ENCODE measurements at places on chromosomes 5 and 9. TPM values are rescaled to one million over a fixed set of nuclear protein-coding genes. Genes with fewer than 3 reads are reported as not detected.

IFNA21 gene
- total RNA-seq = not detected

DNA sequence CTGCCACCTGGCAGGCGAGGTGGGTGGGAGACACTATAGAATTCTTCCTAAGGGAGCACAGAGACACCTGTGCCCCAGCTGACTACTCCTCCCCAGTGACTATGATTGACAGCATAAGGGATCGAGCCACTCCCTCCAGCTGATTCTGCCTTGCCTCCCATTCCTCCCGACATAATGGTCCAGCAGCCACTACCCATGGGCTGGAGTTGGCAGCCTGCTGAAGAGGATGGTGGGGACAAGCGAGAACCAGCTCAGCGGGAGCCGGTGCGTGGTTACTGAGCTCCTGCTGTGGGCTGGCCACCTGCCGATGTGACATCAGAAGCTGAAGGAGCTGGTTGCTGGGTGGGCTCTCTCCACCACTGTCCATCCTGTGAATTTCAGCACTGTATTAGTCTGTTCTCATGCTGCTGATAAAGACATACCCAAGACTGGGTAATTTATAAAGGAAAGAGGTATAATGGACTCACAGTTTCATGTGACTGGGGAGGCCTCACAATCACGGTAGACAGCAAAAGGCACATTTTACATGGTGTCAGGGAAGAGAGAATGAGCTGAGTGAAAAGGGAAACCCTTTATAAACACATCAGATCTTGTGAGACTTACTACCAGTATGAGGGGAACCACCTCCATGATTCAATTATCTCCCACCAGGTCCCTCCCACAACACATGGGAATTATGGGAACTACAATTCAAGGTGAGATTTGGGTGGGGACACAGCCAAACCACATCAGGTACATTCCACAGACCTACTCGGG is 12.1 kb upstream of the NCS1 start:
- no peak for DNase-seq

GRCh38 chr9:111389406-111389805 is 59.4 kb upstream of the OR2K2 start:
- no peak for DNase-seq

LIX1 gene
- not detected for total RNA-seq

DNA sequence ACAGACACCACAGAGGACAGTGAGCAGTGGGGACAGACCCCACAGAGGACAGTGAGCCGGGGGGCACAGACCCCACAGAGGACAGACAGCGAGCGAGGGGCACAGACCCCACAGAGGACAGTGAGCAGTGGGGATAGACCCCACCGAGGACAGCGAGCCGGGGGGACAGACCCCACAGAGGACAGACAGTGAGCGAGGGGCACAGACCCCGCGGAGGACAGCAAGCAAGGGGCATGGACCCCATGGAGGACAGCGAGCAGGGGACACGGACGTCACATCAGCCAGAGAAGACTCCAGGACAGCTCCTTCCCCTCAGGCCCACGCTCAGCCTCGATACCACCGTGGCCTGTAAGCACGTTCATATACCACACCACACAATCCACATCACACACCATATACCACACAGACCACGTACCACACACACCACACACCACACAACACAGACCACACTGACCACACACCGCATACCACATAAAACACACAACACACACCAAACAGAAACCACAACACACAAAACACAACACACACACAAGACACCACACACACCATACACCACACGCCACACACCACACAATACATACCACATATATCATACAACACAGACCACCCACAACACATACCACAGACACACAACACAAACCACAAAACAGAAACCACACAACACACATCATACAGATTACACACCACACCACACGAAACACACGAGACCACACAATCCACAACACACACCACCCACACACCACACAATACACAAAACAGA is 5.2 kb upstream of the ZDHHC11 start:
- DNase-seq = no peak

GRCh38 chr9:69293156-69293555 is 31.9 kb upstream of the ENTREP1 start:
- no peak for DNase-seq

- no peak for DNase-seq
These were observed 246.4 kb downstream of the SLIT3 start for GRCh38 chr5:169054506-169054905.

DNA sequence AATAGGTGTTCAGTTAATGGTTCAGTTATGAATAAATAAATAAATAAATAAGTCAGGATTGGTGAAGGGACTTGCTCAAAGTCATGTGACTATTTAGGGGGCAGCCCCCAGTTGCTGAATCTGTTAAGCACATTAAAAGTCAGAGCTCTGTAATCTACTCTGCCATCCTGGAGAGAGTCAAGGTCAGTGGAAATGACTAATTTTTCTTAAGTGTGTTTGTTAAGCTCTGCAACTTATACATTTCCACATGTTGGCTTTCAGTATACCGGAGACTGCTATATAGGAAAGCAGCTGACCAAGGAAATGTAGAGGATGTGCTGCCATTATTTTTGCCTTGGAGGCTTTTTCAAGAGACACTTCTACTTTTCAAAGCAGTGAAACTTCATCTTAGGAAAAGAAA is 57.9 kb downstream of the KIAA1958 start:
- no peak for DNase-seq

- no peak for DNase-seq
These were observed 16.0 kb downstream of the NR2F1 start for GRCh38 chr5:93599001-93599379.

DNA sequence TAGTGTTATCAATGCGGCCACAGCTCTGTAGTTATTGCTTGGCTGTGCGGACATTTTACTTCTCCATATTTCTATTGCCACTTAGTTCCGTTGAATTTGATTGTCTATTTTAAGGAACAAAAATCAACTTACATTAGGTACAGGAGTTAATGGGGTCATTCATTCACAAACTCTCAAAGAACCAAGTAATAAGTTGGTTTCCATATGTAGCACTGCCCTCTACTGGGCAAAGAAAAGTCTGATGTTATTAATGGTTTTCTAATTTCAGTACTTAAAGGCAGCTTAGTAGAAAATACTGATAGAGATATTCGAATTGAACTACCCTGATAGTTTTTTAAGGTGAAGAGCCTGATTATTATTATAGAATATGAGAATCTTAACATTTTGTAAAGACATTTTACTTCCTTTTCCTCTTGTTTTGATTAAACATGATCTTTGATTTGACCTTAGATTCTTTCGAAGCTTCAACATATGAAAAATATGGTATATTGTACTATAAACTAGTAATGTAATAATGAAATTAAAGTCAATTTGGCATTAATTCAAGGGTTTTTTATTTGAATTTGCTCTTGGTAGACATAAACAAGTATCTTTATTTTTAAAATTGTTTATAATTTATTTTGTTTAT is 119.5 kb upstream of the CTNND2 start:
- no peak for DNase-seq

DNA sequence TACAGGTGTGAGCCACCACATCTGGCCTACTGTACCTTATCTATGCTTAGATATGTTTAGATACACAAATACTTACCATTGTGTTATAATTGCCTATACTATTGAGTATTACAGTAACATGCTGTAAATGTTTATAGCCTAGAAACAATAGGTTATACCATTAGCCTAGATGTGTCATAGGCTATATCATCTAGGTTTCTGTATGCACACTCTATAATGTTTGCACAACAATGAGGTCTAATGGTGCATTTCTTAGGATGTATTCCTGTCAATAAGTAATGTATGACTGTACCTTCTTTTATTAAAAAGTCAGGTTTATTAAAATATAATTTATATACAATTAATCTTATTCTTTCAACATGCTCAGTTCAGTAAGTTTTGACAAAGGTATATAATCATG is 683.1 kb downstream of the LRRC70 start:
- DNase-seq = no peak

GRCh38 chr5:151667083-151667482 is 19.6 kb downstream of the SPARC start:
- no peak for DNase-seq

DNA sequence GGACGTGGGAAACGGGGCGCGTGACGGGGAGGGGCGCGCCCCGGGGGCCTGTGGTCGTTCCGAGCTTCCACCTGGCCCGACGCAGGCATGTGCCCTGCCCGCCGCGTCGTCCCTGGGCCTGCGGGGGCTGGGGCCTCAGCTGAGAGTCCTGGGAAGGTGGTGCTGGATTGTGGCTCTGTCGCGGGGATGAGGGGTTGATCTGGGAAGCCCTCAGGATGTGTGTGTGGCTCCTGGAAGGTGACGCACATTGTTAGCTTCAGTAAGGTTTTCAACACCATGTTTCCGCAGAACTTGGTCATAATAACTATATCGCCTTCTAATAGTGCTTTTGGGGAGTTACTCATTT is 589.1 kb downstream of the MTRR start:
- DNase-seq = no peak

DNA sequence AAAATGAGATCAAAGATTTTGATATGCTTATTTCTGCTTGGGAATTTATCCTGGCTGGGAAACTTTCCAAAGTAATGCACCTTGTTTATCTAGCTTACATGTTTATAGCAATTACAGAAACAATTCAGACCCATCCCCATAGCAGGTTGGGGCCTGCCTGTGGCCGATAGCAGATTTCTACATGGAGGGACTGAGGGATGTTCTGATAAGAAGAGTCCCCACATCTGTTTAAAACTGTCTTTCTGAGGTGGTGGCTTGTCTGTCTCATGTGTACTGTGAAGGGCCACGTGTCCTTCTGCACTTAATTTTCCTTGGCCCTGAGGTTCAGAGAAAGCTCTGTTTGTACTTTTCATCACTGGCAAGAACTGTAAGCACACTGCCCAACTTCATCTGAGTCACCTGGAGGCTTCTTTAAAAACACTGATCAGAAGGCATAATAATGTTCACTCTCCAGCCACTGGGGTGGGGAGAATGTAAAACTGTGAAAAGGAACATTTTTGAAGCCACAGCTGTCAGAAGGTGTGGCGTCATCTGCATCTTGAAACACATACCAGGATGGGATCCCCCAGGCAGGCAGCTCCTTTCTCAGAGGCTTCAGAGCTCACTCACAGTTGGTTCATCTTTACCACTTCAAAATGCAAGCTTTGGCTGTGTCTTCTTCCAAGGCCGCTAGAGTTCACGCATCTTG is 80.3 kb downstream of the MAP1B start:
- DNase-seq = no peak

DNA sequence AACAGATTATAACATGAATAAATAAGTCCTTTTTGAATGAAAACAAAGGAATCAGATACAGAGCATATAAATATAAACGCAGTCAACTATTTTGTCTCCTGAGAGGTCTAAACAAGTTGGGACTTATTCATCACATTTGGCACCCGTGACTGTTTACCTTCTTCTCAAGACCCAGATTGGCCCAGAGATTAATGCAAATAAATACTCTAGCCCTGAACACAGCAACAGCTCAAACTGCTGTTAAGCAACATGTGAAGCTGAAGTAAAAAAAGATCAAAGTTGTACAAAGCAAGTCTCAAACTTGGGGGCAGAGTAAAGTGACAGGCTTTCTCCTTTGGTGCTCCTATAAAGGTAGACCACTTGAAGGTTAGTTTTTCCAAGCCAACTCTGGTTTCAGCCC is 95.0 kb upstream of the NR5A1 start:
- DNase-seq = no peak

TYRP1 gene
- total RNA-seq = not detected

SLC1A1 gene
- total RNA-seq = 4.7 TPM

DNA sequence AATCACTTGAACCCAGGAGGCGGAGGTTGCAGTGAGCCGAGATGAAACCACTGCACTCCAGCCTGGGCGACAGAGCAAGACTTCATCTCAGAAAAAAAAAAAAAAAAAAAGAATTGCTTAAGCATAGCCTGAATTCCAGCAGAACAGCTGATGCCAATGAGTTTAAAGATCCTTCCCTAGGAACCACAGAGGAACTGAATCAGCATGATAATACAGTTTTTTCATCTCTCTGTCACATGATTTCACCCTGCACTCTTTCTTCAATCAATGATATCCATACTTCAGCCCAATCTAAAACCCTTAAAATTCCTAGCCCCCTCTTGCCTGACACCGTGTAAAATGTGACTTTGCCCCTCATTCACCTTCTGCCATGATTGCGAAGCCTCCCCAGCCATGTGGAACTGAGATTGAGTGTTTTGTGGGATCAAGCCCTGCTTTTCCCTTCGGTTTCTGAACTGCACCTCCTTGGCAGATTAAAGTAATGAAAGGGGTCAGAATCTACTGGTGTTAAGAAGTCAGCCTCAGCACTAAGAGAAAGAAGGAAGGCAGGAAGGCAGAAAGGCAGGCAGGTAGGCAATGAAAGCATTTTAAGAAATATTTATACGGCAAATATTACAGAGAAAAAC is 20.9 kb upstream of the DMXL1 start:
- DNase-seq = no peak

DNA sequence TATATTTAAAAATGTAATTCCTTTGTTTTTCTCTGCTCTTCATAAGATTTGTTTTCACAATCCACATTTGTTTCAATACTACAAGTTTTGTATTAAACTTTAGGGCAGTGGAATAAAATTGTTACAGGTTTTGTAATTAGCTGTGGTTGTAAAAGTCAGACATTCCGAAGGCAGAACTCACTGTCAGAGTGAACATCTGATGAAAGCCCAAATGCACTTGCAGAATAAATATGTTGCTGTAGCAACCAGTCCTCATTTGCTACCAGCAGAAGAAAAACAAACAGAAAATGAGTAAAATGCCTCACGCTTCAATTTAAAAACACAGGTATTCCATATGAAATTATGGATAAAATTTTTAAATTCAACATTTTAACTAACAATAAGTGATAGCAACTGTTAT is 740.1 kb upstream of the FAM174A start:
- DNase-seq = no peak

SPATA31A3 gene
- not detected for total RNA-seq

PCDHGB2 gene
- 10.2 TPM for total RNA-seq

GHR gene
- total RNA-seq = 31.0 TPM

- DNase-seq = no peak
These were observed 14.3 kb downstream of the TTC1 start for GRCh38 chr5:160023007-160023907.

ACTL7B gene
- total RNA-seq = 0.13 TPM

- peak; percentile 67 for DNase-seq
These were observed 15.5 kb downstream of the C5orf15 start for GRCh38 chr5:133952729-133953567.

GRCh38 chr9:37953206-37953774 is 49.4 kb upstream of the SLC25A51 start:
- no peak for DNase-seq

GADD45G gene
- total RNA-seq = 3.5 TPM

DIPK1B gene
- total RNA-seq = 11.6 TPM

DNA sequence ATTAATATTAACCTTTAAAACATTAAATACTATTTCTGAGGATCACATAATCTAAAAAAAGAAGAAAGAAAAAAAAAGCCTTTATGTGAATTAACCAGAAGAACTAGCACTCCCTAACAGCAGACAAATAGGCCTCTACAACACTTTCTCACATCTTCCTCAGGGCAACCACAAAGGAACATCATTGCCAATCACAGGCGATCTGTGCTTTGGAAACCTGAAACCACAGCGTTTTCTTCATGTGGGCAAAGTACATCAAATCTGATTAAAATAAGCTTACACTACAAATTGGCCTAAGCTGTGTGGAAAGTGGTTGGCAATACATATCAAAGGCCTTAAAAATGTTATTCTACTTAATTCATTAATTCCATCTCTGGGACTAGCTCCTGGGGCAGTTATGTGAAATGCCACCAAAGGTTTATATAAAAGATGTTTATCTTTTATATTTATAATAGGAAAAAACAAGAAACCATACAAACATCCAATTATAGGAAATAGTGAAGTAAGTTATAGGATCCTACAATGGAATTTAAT is 184.8 kb upstream of the TBCA start:
- no peak for DNase-seq

MYO10 gene
- total RNA-seq = 25.9 TPM
